Kidney (tissue), 22 donors: ENCODE measurements at places on chromosomes 6 and 20.

GRCh38 chr6:166325383-166326042 is 16.8 kb downstream of the SFT2D1 start:
- no peak for DNase-seq

GRCh38 chr6:43639984-43640800 is 4.6 kb downstream of the MAD2L1BP start:
- DNase-seq, result no peak

DNA sequence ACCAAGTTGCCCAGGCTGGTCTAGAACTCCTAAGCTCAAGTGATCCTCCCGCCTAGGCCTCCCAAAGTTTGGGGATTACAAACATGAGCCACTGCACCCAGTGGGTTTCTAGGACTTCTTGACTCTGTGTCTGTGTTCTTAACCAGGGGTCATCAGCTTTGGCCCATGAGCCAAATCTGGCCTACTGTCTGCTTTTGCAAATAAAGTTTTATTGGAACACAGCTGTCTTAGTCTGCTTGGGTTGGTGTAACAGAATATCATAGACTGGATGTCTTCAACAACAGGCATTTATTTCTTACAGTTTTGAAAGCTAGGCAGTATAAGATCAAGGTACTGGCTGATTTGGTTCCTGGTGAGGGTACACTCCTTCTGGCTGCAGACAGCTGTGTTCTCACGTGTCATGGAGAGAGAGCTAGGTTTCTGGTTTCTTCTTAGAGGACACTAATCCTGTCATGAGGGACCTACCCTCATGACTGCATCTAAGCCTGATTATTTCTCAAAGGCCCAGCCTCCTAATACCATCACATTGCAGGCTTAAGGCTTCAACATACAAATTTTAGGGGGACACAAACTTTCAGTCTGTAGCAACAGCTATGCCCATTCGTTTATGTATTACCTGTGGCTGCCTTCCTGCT is 23.3 kb downstream of the ARFGEF2 start:
- no peak for DNase-seq

DNA sequence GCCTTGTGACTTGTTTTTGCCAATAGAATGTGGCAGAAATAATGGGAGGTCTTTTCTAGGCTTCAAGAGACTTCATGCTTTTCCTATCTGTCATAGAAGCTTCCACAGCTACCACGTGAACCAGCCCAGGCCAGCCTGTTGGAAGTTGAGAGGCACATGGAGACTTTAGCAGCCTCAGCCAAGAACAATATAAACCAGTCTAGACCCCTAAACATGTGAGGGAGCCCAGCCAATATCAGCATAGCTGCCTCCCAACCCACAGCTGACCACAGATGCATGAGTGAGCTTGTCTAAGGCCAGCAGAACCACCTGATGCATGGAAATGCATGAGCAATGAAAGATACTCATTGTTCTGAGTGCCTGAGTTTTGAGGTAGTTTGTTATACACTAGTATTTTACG is 540.7 kb upstream of the BTBD3 start:
- no peak for DNase-seq

- DNase-seq, result peak; percentile 97
Observed at GRCh38 chr6:26183581-26184366, 96.5 kb downstream of the HFE start.

DNA sequence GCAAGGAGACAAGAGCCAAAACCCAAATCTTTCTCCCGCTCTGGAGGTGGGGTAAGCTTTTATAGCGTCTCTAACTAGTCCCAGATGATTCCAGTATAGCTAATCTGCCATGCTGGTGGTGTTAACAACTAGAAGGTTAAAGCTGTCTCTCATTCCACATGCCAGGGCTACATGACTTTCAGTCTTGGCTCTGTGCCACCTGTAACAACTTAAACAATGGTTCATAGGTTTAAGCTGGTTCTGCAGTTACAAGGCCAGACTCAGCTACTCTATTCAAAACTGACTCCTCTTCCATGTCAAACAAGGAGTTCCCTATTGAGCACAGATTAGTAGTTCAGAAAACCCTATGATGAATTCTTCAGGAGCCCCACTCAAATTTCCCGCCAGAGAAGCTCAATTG is 128.9 kb downstream of the ELOVL4 start:
- DNase-seq, result no peak

GRCh38 chr6:42259286-42259685 is 41.6 kb upstream of the MRPS10 start:
- peak; percentile 85 for DNase-seq

GRCh38 chr6:159700970-159701369 is 7.9 kb upstream of the SOD2 start:
- DNase-seq, result no peak

- DNase-seq, result no peak
Observed at GRCh38 chr6:116472706-116473105, 11.5 kb downstream of the CALHM6 start.

DNA sequence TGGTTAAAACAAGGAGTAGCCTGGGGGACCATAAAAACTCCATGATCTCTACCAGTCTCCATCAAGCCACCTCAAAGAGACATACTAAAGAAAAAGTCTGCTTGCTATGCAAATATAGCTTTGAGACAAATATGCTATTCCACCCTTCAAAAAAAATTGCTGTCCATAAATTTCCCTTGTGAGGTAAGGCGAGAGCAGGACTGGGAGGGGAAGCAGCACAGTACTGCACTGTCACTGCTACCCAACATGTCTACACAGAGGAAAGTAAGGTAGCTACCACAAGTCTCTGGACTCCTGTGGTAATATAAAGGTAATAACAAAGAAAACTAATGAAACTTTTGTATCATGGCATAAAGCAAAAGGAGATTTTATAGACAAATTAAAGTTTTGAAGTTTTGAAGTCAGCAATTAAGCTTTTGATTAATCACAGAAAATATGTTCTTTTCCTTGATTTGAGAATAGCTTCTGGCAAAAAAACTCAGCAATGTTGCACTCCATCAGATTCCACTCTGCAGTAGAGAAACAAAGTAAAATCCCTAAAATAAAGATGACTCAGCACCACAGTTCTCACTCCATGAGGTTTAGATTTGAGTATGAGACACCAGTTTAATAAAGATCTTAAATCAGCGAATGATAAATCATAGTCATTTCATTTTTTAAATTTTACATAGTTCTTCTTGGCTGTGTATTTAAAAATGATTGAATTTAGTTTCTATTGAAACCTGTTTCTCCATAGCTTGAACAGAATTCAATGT is 602.4 kb downstream of the COL12A1 start:
- DNase-seq, result no peak

- no peak for DNase-seq
Observed at GRCh38 chr6:117536317-117536716, 53.8 kb downstream of the DCBLD1 start.

GRCh38 chr6:53920881-53921280 is 126.1 kb downstream of the LRRC1 start:
- DNase-seq, result no peak

DNA sequence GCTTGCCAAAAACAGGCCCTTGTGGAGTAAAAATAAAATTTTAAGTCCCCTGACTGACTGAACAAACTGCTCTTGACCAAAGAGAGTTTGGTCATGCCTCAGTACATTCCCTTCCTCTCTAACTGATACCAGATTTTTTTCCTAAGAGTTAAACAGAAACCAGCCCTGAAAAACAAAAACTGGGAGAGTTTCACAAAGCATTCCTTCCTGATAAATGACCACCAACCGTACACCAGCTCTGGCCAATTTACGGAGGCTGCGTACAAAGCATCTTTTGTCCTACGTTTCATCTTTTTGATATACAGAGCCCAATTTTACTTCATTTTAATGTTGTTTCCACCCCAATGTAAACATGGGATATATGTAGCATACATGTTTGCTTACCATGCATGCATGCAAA is 477.4 kb upstream of the HTR1E start:
- peak; percentile 29 for DNase-seq

GRCh38 chr6:168150551-168151320 is 71.7 kb upstream of the FRMD1 start:
- peak; percentile 72 for DNase-seq

DNA sequence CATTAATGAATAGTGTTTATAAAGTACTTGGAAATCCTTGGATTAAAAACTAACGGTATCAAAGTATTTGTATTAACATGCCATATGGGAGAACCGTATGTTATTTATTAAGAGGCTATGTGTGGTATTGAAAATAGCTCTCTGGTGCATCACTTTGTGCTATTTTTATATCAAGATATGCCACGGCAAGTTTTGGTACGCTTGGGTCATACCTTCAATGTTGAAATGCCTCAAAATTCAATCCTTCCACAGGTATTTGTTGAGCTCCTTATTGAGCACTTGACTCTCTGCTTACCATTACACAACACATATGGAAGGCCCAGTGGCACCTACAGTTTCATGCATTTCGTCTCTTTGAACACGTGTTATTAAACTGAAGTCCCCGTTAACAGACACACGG is 647.9 kb downstream of the KIF16B start:
- DNase-seq, result no peak

GRCh38 chr20:33839591-33839990 is 28.4 kb downstream of the CHMP4B start:
- no peak for DNase-seq

DNA sequence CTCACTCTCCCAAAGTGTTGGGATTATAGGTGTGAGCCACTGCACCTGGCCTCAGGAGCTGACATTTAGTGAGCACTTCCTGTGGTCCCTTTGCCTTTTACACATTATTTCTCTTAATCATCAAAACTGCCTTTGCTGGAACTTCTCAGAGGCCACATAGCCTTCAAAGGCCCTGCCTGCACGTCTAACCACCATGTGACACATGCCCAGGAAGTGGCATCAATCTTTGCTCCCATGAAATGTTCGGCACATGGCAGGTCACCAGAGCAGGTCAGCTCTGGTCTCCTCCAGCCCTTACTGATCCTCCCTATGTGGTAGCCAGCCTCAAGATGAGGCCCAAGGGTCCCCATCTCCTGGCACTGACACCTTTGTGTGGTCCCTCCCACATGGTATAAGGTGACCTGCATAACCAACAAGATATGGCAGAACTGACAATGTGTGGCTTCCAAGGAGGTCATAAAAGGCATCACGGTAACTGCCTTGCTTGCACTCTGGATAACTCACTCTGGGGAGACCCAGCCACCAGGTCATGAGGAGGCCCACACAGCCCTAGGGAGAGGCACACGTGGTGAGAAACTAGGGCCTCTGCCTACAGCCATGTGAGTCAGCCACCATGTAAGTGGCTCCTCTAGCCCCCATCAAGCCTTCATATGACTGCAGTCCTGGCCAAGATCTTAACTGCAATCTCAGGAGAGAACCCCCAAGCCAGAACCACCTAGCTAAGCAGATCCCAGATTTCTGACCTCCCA is 28.8 kb upstream of the HMGA1 start:
- no peak for DNase-seq

- no peak for DNase-seq
Observed at GRCh38 chr20:25361287-25361683, 29.4 kb downstream of the ABHD12 start.

GRCh38 chr20:64198347-64198746 is 34.1 kb downstream of the MYT1 start:
- DNase-seq, result no peak

DNA sequence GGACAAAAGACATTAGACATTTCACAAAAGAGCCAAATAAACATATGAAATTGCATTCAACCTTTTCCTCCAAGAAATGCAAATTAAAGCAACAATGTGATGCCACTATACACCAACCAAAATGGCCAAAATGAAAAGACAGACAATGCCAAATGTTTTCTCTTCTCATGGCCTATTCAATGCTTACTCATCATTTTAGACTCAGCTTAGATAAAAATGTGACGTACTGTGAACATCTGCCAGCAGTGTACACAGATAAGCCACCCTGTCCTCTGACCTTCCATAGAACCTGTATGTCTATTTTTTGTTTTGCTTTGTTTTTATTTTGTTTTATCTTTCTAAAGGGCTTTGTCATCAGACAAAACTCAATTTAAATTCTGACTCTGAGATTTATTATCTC is 385.2 kb downstream of the FRK start:
- no peak for DNase-seq

DNA sequence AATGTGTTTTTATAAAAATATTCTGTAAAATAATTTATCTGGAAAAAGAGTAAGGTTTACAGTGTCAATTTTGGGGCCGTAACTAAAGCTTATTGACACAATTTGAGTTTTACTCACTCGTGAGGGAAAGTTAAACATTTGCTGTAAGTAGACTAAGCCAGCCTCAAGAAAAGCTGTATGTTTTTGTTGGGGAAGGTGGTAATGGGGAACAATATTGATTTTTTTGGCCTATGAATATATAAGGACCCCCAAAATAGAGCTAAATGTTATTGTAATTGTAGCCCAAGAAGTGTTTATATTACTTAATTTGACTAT is 1.4 kb downstream of the SENP6 start:
- DNase-seq, result no peak

GRCh38 chr6:116492331-116493067 is 18.9 kb upstream of the CALHM5 start:
- no peak for DNase-seq
